ENCODE measurements at places on chromosomes 2 and 18.

DNA sequence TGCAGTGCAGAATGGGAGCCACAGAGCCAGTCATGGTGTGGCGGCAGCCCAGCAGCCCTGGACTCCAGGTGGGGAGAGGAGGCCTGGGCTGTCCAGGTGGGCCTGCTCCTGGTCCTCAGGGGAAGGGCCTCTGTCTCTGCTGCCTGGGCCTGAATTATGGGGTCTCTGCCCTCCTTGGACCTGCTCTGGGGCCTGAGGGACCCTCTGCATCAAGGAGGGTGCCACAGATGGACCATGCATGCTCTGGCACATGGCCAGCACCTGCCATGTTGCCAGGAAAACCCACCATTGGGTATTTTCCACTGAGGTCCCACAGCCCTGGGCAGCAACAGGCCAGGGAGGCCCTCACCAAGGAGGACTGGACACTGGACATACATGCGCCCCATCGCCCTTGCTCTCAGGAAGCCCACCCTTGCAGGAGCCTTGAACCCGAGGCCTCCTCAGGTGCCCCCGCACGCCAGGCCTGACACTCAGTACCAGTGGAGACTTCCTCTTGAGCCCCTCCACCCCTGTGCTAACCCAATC lies 107.1 kb downstream of the NDUFA10 start:
- no peak for DNase-seq

DNA sequence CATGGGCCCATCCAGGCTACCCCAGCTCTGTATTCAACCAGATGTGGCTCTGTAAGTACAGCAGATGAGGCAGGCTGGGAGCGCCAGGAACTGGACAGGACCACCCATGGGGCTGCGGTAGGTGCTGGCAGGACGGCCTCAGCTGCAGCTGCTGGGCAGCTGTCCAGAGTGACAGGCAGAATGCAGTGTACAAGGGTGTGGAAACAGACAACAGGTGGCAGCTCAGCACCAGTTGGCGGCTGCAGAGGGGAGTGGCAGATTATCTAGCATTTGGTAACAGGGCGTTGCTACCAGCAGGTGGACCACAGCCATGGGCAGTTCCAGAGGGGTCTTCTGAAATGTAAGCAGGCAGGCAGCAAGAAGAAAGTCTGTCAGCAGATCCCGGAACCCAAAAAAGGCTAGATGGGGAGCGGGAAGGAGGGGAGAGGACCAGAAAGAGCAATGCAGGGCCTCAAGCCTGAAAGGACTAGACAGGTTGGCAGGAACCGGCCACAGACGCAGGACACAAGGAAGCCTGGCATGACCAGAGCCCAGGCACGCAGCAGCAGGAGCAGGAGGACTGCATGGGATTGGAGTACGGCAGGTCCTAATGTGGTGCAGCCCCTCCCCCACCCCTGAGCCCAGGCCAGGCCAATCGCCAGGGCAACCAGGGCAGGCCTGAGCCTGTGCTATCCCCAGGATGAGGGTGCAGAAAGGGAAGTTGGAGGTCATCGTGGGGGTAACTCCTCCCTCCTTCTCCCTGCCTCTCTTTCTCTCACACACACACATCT lies 24.7 kb downstream of the PKDCC start:
- DNase-seq = no peak

DNA sequence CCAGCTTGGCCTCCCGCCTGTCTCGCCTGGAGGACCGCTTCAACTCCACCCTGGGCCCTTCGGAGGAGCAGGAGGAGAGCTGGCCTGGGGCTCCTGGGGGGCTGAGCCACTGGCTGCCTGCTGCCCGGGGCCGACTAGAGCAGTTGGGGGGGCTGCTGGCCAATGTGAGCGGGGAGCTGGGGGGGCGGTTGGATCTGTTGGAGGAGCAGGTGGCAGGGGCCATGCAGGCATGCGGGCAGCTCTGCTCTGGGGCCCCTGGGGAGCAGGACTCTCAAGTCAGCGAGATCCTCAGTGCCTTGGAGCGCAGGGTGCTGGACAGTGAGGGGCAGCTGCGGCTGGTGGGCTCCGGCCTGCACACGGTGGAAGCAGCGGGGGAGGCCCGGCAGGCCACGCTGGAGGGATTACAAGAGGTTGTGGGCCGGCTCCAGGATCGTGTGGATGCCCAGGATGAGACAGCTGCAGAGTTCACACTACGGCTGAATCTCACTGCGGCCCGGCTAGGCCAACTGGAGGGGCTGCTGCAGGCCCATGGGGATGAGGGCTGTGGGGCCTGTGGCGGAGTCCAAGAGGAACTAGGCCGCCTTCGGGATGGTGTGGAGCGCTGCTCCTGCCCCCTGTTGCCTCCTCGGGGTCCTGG lies 3.7 kb upstream of the KHK start:
- DNase-seq = no peak

DNA sequence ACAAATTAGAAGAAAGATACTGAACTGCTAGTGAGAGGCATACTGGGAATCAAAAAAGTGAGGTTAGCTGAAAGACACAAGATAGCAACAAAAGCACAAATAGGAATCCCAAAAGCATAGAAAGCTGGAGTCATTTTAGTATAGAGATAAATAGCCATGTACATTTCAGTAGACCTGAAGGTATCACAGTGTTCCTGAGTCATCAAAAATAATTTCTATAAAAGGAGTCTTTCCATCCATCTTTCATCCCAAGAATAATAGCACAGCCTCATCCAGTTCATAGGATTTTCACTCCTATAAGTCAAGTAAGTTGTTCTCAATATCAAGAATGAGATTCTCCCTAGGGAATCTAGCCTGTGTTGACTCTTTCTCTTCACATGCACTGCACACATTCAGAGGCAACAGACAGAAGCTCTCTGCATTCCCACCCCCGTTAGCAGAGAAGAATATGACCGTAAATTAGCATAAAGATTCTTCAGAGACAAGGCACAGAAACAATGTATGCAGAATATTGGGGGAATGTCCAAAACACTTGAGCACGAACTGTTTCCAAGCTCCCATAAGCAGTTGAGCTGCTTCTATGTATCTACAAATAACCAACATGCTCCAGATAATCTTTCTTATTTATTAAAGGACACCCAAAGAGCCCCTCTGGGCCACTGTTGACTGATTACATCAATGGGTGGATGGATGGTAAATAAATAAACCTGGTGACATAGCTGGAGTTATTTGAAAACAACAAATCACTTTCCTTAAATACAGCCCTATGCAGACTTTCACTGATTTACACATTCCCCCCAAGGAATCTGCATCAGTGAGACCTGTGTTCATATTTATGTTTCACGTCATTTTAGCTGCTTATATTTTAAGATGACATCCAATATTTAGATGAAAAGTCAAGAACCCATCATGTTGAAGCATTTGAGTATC lies 174.5 kb upstream of the PKDCC start:
- DNase-seq = no peak

DNA sequence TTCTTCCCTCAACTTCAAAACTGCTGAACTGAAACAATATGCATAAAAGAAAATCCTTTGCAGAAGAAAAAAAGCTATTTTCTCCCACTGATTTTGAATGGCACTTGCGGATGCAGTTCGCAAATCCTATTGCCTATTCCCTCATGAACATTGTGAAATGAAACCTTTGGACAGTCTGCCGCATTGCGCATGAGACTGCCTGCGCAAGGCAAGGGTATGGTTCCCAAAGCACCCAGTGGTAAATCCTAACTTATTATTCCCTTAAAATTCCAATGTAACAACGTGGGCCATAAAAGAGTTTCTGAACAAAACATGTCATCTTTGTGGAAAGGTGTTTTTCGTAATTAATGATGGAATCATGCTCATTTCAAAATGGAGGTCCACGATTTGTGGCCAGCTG lies 8.4 kb downstream of the HOXD8 start:
- DNase-seq = no peak

GRCh38 chr2:62267696-62268095 lies 71.8 kb downstream of the B3GNT2 start:
- DNase-seq = no peak

DNA sequence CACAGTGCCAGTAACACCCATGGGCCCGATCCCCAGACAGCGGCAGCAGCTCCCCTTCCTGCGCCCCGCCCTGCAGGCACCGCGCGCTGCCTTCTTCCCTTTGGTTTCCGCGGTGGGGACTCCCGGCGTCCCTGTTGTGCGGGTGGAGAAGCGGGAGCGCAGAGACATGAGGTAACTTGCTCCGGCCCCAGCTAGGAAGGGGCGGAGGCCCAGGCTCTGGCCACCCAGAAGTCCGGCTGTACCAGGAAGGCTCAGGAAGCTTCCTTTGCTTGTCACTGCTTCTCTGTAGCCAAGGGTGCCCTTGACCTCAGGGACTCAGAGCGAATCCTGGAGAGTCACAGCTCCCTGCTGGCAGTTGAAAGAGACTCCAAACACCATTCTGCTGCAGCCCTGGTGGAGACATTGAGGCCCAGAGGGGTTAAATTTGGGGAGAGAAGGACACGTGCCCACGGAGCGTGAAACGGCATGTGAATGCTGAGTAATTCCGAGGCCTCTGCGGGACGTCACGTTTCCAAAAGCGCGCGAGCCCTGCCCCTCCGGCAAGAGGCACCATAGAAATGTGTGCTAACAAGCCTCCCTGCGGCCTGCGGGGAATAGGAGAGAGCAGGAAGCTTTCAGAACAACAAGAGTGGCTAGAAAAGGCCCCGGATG lies 6.7 kb upstream of the ADCY3 start:
- peak; percentile 77 for DNase-seq

DNA sequence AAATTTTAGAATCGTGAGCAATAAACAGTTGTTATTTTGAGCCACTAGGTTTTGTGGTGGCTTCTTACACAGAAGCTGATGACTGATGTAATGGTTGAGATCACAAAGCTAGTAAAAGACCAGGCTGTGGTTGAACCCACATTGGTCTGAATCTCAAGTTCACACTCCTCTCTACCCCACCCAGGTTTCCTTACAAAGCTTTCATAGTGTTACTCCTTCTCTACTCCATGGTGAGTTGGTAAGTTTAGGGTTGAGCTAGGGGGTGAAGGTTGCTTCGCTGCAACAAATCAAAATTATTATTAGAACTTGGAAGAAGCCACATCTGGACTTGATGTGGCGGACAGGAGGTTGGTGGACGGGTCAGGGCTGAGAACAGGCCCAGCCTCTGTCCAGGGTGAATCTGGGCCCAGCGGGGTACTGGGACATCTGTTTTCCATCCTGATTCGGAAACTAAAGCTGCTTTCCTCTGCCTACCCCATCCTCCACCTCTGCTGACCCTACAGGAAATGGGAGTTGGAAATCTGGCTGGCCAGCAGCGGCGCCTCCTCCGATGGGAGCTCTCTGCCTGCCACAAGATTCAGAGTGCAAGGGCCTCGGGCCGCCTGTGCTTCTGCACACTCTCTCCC lies 86.3 kb downstream of the ZFP36L2 start:
- DNase-seq = no peak

DNA sequence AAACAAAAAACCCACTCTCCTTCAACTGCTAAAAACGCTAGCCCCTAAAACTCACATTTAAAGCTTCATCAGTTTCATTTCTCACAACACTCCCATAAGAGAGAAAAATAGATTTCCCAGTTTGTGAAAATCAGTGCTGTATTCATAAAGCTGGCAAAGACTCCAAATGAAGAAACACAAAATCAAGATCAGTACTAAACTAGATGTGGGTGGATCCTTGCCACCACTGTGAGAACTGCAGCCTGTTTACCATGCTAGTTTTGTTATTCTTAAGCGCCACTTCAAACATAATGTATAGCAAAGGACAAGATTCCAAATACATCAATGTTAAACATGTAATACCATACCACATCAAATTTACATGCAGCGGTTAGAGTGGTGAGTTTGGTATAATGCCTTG lies 104.5 kb upstream of the CCDC150 start:
- no peak for DNase-seq
